ENCODE measurements at places on chromosomes 7 and 10.
A peak's percentile ranks its signal among the peaks of the same experiment; 100 is the strongest.

DNA sequence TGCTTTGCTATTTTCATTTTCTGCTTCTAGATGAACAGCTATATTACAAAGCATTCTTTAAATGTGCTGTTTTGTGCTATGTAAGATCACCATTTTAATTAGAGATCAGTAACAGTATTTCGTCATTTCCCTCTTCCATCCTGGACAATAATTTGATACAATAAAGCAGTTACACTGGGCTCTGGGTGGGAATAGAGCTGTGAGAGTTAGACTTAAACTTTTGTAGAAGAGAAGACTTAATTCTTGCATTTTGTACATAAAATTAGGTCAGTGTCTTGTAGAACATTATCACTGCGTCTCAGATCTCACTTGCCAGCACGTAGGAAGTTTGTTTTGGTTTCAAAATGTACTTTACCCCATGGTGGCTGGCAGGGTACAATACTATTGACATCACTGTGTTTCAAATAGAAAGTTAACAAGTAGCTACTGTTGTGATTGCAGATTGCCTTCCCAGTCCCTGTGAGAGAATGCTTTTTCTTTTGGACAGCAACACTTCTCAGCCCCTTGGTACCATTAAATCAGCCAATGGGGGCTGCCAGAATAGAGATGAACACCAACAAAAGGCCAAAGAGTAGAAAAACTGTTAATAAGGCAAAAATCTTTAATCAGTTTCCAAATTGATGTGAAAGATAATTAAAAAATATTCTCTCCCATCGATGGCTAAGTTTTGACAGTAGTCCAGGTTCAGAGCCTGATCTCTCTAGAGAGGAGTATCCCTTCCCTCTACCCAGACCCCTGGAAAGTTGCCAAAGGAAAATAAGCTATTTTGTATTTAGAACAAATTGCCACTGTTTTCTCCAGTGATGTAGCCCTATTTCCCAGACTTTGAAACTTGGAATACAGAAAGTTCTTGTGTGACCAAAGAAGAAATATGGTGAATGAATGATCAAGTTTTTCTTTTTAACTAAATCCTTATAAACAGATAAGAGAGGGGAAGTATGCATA is 35.1 kb downstream of the SMNDC1 start:
- no peak for DNase-seq

GRCh38 chr7:136070736-136071505 is 93.8 kb upstream of the MTPN start:
- no peak for DNase-seq

GRCh38 chr7:53094191-53094590 is 58.8 kb downstream of the POM121L12 start:
- no peak for DNase-seq

GRCh38 chr10:113139699-113140098 is 189.7 kb downstream of the TCF7L2 start:
- no peak for DNase-seq

DNA sequence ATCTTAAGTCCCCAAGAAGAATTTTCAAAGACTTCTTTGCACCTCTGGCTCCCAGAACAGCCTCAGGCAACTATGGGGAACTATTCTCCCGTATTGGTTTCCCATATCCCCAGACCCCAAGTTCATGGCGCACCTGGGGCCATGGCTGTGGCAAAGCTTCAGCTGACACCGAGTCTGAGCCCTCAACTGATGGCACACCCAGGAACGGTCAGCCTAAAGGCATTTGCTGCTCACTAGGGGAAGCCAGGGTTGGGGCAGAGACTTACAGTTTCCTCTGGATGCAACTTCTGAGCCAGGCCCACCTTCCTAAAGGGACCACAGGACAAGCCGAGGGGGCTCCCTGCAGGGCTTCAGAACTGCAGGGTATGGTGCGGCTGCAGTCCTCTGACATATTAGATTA is 13.7 kb upstream of the CPA1 start:
- DNase-seq, result no peak

- no peak for DNase-seq
Observed at GRCh38 chr10:78985973-78986818, 82.6 kb upstream of the ZMIZ1 start.

DNA sequence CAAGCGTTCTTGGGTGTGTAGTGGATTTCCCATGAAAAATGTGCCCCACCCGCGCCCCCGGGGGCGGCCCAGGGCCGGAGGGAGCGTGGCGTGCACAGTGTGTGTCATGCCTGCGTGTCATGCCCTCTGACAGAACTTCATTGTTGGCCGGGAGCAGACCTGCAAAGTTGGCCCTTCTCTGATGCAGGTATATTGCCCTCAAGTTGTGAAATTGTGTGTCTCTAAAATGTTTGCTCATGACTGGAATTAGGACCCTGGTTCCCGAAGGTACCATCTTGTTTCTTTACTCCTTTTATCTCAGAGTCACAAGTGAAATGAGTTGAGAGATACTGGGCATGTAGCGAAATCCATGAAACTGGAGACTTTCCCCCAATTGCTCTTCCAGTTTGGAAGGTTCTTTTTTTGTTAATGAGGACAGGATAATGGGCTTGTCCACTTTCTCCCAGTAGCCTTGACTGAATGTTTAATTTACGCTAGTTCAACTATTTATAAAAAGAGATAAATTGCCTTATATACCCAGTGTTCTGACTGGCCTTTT is 26.2 kb downstream of the ADK start:
- DNase-seq, result peak; percentile 37

DNA sequence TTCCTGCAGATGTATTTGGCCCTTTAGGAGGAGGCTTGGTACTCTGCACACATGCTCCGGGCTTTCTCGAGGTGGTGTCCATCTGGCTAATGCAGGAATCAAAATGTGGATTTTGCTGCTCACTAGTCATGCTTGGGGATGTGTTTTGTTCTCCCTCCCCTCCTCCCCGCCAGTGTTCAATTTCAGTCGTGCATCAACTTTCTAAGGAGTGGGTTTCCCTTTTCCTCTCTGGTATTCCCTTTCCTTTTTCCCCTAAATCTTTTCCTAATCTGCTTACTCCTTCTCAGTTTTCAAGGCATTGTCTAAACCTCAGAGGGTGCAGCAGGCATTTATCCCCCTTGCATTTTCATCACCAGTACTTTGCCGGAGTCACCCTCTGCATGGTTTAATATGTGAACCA is 201.8 kb downstream of the CCDC3 start:
- DNase-seq, result no peak

GRCh38 chr7:55838595-55838994 is 24.0 kb downstream of the SEPTIN14 start:
- no peak for DNase-seq

GRCh38 chr10:74227697-74228424 is 76.8 kb downstream of the ADK start:
- peak; percentile 58 for DNase-seq

GRCh38 chr10:61998937-61999336 is 97.4 kb downstream of the ARID5B start:
- DNase-seq, result no peak

DNA sequence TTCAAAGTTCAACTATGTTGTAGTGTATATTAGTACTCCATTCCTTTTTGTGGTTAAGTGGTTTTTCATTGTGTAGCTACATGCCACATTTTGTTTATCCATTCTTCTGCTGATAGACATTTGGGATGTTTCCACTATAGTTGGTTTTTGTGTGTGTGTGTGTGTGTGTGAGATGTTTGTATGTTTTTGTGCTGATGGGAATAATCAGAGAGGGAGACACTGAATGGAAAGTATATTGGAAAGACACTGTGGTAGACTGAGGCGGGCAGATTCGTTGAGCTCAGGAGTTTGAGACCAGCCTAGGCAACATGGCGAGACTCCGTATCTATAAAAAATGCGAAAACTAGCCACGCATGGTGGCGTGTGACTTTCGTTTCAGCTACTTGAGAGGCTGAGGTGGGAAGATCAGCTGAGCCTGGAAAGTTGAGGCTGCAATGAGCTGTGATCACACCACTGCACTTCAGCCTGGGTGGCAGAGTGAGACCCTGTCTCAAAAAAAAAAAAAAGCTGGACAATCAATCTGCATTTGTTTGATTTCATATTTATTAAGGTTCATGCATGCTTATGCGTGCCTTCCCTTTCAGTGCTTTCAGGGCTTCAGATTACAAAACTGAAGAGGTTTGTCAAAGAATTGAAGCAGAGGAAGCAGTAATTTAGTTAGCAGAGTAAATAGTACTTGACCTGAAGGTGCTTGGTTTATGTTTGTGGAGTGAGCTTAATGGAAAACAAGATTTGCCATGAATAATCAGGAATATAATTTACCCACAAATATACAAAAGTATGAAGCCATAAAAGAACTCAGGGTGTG is 14.7 kb downstream of the SEC24C start:
- DNase-seq, result no peak

DNA sequence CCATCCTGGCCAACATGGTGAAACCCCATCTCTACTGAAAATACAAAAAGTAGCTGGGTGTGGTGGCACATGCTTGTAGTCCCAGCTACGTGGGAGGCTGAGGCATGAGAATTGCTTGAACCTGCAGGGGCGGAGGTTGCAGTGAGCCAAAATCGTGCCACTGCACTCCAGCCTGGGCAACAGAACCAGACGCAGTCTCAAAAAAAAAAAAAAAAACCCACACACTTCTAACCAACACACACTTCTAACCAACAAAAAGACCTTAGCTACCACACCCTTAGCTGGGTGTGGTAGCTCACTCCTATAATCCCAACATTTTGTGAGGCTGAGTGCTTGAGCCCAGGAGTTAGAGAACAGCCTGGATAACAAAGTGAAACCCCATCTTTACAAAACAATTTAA is 33.9 kb upstream of the SPOCK2 start:
- DNase-seq, result no peak

GRCh38 chr7:158819571-158820203 is 9.6 kb downstream of the ESYT2 start:
- DNase-seq, result no peak

DNA sequence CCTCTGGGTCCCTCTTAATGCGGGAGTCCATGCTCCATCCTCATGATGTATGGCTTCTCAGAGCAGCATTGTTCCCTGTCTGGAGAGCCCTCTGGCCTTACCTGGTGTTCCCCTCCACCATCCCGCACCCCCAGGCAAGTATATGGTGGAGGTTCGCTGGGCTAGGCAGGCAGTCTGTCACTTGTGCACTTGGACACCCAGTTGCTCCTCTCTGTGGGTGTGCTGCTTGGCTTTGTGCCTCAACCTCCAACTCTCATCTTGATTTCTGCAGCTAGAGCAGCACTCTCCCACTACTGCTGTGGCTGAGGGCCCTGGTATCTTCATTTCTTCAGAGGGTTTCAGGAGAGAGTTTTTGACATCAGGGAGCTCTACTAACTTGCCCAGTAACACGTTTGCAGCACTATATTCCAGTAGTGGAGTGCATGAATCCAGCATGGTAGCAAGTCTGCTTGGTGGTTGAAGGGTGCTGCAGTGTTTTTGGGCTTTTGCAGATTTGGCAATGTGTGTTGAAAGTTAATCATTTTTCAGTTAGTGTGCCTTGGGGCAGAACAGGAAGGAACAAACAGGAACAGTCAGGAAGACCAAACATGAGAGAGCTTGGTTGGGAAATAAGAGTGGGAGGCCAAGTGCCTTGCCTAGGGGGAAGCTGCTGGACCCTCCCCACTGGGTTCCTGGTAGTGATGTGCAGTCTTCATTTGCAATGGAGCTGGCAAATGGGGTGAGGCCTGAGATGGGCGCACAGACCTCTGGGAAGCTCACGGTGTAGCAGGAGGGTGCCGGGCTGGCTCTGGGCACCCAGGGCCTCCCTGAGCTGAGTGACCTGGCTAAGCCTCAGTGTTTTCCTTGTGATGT is 37.4 kb downstream of the TSPAN14 start:
- DNase-seq, result peak; percentile 36

DNA sequence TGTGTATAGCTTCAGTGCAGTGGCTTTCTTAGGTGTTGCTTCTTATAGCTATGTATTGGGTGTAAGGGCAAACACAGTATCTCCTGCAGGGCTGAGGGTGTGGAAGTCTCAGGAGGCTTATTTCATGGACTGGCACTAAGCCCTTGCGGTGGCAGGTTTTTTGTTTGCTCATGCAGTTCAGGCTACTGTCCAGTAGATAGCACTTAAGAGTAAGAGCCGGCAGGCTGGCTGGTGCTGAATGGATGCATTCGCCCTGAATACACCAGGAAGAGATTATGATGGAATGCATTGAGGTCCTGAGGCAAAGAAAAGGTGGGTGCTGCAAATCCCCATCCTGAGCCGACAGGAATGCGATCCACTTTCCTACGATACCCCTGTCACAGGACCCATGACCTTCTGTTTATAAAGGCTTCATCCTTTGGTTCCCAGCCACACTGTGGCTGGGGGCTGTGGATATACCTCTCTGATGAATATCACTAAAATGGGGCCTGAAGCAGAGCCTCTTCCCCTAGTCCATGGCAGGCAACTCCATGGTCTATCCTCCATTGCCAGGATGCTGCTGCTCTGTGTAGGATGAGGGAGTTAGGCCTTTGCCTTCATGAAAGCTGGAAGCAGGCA is 44.9 kb downstream of the ANXA8 start:
- DNase-seq, result peak; percentile 76
